ENCODE measurements at places on chromosomes 7 and 10. TPM values are rescaled to one million over a fixed set of nuclear protein-coding genes. Genes with fewer than 3 reads are reported as not detected.

DNA sequence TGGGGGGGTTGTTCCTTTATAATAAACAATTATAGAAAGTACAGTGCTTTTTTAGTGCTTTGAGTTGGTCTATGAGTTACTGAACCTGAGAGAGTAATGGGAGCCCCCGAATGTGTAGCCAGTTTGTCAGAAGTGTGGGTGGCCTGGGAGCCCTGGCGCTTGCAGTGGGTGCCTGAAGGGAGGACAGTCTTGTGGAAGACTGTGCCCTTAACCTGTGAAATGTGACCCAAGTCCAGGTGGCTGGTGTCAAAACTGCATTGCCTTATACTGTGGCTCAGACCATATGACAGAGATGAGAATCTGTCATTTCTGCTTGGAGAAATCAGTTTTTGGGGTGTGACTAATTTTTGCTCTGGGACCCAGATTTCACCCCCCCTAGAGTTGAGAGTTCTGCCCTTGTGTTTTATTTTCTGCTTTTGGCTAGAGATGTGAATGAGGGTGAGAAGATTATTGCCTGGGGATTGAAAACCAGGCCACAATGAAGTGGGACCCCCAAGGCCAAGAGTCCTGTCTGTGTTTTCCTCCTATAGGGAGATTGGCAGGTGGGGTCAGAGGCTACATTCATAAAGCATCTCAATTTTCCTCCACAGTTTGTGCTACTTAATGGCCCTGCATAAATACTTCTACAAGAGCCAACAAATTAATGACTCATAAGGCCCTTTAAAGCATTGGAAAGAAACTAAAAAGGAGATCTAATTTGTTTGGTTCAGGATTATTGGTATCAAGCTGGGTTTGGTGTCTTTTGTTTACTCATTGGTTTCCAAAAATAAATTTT lies 24.1 kb upstream of the CARD11 start:
- no peak overlapping the region for H3K4me3 ChIP-seq
- no peaks in the 10 kb centered on the region for H3K36me3 ChIP-seq
- H3K27me3 ChIP-seq: peaks cover 4% of the 10 kb centered on the region
- H3K27ac ChIP-seq: no peak overlapping the region

Gene OR2A42
- polyA plus RNA-seq: not detected

DNA sequence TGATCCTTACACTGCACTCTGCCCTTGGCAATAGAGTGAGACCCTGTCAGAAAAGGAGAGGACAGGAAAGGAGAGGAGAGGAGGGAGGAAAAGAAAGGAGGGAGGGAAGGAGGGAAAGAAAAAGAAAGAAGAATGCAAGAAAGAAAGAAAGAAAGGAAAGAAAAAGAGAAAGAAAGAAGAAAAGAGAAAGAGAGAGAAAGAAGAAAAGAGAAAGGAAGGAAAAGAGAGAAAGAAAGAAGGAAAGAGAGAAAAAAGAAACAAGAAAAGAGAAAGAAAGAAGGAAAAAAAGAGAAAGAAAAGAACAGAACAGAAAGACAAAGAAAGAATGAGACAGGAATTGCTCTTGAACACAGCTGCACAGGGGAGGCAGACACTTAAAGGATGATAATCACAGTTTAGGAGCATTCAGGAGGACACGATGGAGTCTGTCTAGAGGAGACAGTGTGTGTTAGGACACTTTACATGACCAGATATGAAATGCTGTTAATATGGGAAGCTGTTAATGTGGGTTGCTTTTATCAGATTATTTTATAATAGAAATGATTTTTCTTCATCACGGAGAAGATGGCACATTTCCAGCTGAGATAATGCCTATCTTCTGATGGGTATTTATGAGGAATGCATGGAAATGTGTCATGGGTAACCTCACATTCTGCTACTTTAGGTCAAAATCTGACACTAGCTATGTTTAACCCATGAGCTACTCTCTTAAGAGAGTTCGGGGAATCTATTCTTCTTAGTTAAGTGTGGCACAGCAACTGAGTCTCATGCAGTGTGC lies 160.5 kb downstream of the BAMBI start:
- no peak for DNase-seq
- H3K36me3 ChIP-seq: no peaks in the 10 kb centered on the region
- peaks cover 3% of the 10 kb centered on the region for H3K27me3 ChIP-seq
- H3K27ac ChIP-seq: no peak overlapping the region
- H3K4me1 ChIP-seq: peaks cover 9% of the 10 kb centered on the region

Gene GRID2IP
- not detected for polyA plus RNA-seq

DNA sequence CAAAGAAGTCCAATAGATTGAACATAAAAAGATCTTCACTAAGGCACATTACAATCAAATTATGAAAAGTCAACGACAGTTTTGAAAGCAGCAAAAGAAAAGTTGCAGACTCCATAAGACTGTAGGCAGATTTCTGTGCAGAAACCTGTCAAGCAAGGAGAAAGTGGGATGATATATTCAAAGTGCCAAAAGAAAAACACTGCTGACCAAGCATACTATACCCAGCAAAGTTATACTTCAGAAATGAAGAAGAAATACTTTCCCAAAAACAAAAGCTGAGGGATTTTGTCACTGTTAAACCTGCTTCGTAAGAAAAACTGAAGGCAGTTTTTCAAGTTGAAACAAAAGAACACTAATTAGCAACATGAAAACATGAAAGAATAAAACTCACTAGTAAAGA lies 145.5 kb downstream of the ZEB1 start:
- no peak overlapping the region for H3K4me3 ChIP-seq
- no peak overlapping the region for H3K27ac ChIP-seq
- no peak for DNase-seq
- no peaks in the 10 kb centered on the region for H3K4me1 ChIP-seq

DNA sequence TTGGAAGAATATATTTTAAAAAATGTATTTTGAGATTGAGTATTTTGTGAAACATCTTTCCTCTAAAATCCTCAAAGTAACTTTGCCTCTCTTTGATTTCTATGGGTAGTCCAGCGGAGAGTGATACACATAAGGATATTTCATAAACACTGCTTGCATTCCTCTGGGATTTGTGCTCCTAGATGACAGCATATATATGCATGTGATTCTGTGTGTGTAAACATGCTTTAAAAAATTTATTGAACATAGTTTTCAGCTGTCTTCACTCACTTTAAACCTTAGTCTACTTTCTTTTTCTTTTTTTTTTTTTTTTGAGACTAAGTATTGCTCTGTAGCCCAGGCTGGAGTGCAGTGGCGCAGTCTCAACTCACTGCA lies 84.6 kb downstream of the KAT6B start:
- DNase-seq: no peak
- no peaks in the 10 kb centered on the region for H3K27me3 ChIP-seq
- H3K27ac ChIP-seq: no peak overlapping the region
- H3K4me1 ChIP-seq: no peaks in the 10 kb centered on the region
- H3K36me3 ChIP-seq: no peaks in the 10 kb centered on the region
- H3K4me3 ChIP-seq: no peak overlapping the region

DNA sequence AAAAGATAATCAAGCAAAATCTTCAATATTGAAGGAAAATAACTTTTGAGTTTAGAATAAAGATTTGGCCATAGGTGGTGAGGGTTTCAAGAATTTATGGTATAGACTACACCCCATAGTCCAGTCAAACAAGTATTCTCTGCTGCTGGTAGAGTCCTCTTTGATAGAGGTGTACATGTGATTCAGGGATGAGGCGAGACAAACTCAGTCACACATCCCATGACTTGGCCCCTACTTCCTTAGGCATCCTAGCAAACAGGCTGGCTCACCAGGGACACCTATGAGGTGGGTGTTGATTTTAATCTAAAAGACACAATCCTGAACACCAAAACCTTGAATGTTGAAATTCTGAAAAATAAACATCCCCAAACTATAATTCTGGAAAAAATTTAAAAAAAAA lies 78.1 kb upstream of the SLC25A13 start:
- H3K36me3 ChIP-seq: no peaks in the 10 kb centered on the region
- no peak overlapping the region for H3K27ac ChIP-seq
- no peaks in the 10 kb centered on the region for H3K27me3 ChIP-seq
- no peak for DNase-seq
- no peaks in the 10 kb centered on the region for H3K4me1 ChIP-seq
- H3K4me3 ChIP-seq: no peak overlapping the region
